Right ventricle myocardium superior (tissue), 1 donor: ENCODE measurements at places on chromosomes 1 and 21.

DNA sequence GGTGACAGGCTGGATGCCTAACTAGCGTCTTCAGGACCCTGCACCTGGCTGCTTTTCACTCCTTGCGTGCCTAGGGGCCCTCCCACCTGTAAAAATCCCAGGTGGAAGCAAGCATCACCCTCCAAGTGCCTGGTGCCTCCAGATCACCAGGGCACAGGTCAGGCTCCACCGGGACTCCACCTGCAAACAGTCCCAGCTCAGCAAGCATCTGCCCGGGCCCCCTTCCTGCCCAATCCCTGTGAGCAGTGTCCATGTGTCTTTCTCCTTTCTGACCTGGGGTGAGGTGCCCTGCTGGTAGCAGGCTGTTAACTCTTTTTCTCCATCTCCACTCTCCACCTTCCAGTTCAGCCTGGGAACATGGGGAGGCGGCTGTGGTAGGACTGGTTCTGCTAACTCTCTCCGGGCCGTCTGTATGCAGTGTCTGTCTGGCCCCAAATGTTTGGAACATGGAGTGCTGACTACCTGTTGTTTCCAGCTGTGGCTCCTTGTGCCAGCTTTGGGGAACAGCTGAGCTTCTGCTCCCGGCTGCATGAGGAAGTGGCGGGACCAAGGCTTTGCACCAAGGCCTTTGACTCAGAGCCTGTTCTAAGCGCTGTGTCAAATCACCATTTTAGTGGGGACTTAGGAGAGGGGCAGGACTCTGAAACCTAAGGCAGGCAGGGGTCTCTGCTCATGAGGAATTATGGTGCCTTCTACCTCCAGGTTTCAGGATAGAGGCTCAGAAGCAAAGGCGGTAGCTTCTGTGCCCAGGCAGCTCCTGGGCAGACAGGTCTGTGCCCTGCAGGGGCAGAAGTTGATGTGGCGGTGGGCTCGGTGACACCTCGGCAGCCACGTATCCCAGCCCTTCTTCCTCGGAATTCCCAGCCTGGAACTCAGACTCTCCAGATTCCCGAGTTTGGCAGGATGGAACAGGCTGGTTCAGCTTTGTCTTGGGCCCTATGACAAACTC is 5.5 kb downstream of the GPR137B start:
- no peak for DNase-seq

DNA sequence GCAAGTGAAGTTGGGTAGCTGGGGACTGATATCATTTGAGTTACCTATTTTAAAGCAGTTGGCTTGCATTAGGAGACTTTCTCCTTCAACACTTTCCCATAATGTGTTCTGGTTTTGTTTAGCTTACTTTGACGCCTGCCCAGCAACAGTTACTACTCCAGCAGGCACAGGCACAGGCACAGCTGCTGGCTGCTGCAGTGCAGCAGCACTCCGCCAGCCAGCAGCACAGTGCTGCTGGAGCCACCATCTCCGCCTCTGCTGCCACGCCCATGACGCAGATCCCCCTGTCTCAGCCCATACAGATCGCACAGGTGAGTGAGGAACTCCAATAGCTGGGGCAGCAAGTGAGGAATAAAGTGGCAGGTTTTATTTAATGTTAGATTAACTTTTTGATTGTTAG is 144.3 kb downstream of the CD247 start:
- DNase-seq: no peak

DNA sequence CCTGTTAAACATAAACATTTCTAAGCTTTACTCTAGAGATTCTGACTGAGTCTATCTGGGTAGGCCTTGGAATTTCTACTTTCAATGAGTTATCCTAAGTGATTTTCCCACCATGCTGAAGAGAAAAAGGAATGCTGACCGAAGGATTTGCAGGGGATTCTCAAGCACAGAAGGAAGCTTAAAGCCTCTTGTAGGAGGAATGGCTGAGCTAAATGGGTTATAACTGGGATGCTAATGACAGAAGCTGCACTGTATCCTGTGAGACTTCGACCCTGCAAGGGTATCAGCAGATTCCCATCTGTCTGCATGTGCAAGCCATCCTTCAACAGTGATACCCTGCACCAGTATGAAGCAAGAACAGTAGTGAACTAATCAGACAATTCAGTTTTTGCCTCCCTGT is 35.4 kb downstream of the SLC35D1 start:
- DNase-seq: no peak

GRCh38 chr21:19981938-19982337 is 1016.3 kb upstream of the NCAM2 start:
- DNase-seq: no peak

- DNase-seq: no peak
These were observed 141.4 kb downstream of the PSMG1 start for GRCh38 chr21:39041816-39042215.

DNA sequence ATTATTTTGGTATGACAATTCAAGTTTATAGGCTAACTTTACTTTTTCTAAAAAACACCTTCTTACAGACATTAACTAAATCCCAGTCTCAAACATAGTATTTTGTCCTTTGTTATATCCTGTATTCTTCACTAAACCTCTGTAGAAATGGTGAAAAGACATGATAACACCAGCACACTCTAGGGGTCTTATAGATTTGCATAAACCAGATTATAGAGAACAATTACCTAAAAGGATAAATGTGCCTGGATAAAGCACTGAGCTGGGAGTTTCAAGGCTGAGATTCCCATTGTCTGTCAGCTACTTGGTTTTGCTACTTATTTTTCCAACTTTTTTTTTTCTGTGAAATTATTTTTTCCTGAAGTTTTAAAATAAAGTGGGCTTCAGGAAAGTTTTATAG is 1288.6 kb upstream of the TMPRSS15 start:
- DNase-seq: no peak

DNA sequence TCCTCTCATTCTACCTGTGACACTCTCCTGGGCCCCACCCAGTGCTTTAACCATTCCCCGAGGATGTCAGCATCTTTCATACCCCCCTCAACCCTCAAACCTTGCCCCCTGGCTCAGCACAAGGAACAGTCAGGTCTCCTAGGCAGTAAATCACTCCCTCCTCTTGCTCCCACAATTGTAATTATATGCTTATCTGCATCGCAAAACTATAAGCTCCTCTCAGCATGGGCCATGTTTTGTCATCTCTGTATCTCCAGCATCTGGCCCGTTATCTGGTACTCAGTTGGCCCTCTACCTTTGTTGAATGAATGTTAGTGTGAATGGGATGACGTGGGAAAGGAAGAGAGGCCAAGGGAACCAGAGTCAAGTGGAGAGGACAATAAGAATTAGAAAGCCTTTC is 2.8 kb upstream of the ELOVL1 start:
- no peak for DNase-seq

DNA sequence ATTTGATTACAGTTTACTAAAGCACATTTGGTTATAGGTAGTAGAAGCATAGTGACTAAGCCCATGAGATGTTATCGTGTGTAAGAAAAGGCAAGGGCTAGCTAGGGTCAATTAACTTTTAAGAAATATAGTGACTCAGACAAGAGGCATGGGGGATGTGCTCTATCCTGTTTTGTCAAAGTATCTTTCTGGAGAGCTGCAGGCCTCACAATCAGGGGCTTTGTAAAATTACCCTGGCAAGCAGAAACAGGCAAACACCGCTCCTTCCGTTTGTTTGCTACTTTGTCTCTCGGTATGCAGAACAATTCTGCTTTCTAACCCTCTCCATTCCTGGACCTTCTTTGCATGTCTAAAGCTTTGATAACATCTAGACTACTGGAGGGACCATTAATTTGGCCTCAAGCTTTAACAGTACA is 26.1 kb upstream of the ZNF697 start:
- DNase-seq: no peak

DNA sequence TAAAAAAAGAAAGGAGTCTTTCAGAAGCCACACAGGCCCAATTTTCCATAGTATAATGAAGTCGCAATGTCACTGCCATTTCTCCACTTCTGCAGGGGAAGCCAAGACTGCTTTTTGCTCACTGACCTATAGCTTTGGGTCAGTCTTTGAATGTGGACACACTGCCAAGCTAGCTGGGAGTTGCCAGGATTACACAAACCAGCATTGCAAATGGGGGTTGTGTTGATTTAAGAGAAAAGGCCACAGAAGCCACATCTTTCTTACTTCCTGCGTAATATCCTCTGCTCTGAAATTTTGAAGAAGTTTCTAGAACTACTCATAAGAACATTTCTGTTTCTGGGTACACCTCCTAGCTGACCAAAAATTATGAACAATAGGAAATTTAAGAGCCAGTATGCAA is 45.8 kb upstream of the SAMSN1 start:
- DNase-seq: no peak

DNA sequence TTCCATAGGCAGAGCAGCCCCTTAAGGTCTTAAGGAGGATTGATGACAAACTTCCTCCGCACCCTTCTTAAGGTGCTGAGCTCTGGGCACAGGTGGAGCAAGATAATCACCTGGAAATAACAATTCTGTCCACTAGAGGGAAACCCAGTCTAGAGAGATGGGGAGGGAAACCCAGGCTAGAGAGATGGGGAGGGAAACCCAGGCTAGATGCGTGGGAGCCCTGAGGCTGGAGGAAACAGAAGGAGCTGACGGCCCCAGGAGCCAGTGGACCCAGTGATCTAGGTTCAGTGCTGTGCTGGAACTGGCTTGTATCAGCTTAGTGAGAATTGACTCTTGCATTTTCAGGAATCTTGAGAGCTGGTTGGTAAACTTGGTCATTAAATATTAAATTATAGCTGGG is 17.8 kb upstream of the MYCL start:
- DNase-seq: no peak

DNA sequence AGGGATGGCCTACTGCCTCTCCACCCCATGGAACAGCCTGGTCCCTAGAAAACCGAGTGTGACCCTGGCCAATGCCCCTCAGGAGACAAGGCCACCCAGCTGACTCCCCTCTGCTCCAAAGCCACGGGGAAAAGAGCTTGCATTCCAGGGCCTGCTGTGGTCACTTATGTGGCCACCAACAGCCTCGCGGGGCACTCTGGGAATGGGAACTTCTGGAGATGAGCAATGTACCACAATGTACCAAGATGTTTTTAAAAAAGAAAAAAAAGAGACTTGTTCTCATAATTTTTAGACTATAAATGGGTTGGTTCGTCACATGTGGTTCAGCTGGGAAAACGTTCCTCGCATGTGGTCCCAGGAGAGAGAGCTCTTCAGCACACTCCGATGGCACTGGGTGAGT is 62.8 kb downstream of the SLC66A1 start:
- no peak for DNase-seq

GRCh38 chr1:150017206-150017750 is 6.8 kb upstream of the OTUD7B start:
- no peak for DNase-seq
